ENCODE measurements at places on chromosomes 6 and 20.

DNA sequence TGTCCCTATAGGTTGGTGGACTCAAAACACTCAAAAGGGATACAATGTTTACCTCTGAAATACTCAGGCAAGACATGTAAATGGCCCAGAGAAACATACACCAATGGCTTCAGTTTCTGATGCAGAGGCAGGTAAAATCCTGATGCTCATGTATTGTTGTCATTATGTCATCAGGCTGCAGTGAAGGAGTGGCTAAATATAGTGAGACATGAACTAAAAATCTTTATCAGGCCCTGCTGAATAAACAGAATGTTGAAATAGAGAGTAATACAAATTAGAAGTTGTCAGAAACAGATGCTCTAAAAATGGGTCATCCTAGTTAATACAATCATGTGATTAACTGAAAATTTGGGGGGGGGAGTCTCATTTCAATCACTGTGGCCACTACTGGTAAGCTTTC is 20.4 kb downstream of the PTPRK start:
- no peak for DNase-seq

GRCh38 chr6:37704923-37705238 is 7.2 kb upstream of the MDGA1 start:
- DNase-seq: no peak

GRCh38 chr6:124604719-124605118 is 357.5 kb upstream of the RNF217 start:
- DNase-seq: no peak

DNA sequence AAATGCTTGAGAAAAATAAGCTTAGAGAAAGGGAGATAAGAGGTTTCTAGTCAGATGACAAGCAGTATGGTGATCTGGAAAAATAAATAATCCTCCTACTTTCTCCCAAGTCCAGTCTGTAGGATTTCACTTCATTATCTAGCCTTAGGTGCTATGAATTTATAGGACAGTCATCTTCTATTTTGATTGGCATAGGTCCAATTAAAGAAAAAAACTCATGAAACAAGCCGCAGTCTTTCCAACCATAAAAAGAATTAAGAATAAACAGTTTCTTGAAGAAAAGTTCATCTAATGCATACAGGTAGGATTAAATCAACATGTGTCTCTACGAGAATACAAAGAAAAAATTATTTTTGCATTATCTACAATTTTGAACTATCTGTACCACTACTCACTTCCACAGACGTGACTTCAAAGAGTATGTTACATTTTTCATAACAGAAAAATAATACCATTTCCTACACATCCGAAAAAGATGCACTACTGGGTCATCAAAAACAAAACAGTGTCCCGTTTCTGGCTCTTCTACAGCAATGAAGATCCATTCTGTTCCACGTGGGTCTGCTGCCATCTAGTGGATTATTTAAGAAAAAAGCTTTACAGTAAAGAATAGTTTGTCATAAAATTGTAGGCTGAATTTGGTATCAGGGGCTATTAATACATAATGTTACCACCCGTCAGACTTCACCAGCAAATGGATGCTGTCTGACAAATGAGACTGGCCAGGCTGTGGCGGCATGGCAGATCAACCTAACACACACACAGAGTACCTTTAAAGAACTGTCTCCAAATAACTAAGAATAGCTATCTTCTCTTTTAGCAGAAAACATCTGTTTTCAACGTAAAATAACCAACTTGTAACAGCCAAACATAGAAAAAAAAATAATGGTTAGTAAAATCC is 28.9 kb downstream of the STX7 start:
- DNase-seq: peak; percentile 40

All from activated CD4-positive, alpha-beta T cell treated with anti-CD3 and anti-CD28 coated beads for 24 hours (primary cell).